ENCODE measurements at places on chromosomes 3 and 15.

DNA sequence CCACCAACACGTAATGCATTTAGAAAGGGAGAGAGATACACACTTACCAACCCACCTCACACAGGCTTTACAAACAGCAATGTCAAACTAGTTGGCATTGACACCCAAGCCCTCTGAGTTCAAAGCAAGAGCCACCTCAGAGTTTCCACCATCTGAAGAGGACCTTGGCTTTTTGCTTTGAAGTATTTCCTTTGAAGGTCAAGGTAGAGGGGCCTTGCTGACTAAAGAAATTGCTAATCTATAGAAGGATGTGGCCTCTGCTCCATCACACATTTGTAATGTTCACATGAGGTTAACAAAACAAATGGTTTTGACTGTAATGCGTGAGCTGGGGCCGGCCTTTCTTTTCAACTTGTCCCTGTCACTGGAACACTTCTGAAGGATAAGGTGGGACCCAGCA, 117.7 kb downstream of the POLR2M start:
- H3K4me3 ChIP-seq: no peak overlapping the region
- DNase-seq: no peak
- H3K36me3 ChIP-seq: no peaks in the 10 kb centered on the region
- H3K4me1 ChIP-seq: no peaks in the 10 kb centered on the region
- no peak overlapping the region for H3K27ac ChIP-seq

- H3K36me3 ChIP-seq: no peaks in the 10 kb centered on the region
- no peak for DNase-seq
- H3K4me1 ChIP-seq: no peaks in the 10 kb centered on the region
- no peak overlapping the region for H3K4me3 ChIP-seq
These were observed 23.4 kb upstream of the PPP4R2 start for GRCh38 chr3:72973031-72973723.

DNA sequence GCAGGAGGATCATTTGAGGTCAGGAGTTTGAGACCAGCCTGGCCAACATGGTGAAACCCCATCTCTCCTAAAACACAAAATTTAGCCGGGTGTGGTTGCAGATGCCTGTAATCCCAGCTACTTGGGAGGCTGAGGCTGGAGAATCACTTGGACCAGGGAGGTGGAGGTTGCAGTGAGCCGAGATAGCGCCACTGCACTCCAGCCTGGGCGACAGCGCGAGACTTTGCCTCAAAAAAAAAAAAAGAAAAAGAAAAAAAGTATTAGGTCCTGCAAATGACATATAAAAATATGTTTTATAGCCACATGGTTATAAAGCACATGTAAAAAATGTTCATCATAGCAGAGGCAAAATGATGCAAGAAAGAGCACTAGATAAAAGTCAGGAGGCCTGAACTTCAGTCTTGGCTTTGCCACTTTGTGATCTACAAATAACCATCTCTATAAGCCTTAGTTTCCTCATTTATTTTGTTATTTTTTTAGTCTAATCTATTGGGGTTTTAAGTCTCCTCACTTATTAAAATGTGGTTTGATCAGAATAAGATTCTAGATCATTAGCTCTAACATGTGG, 4.9 kb downstream of the SLC12A6 start:
- H3K4me1 ChIP-seq: peaks cover 32% of the 10 kb centered on the region
- no peak overlapping the region for H3K4me3 ChIP-seq
- no peak for DNase-seq
- H3K27me3 ChIP-seq: no peaks in the 10 kb centered on the region
- peaks cover 10% of the 10 kb centered on the region for H3K36me3 ChIP-seq
- H3K27ac ChIP-seq: no peak overlapping the region

DNA sequence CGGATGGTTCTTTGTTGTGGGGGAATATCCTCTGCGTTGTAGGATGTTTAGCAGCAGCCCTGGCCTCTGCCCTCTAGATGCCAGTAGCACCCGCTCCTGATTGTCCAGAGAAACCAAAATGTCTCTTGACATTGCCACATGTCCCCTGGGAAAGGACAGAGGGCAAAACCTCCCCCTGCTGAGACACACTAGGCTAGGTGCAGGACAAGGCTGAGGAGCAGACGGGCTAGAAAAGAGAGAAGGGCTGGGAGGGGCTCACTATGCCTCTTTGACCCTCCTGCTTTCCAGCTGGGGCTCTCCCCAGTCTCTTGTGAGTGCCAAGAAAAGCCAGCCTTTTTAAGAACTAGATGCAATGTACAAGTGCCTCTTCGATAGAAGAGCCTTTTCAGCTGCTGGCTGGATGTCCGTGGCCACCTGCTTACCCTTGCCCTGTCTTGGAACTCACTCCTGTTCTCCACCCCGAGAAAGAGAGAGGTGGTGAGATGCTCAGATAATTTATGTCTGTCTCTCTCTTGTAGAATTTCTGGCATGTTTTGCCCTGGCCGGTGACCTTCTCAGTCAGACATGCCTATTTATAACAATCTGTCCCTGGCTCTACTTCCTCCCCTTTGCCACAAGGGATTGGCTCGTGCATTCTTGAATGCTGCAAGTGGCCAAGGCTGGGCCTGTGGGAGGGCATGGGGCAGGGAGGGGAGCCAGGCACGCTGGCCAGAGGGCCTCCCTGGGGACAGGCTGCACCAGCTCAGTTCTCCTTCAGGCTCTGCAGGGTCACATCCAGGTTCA, 142.6 kb downstream of the RPLP1 start:
- H3K36me3 ChIP-seq: no peaks in the 10 kb centered on the region
- DNase-seq: peak; percentile 68
- peaks cover 28% of the 10 kb centered on the region for H3K4me1 ChIP-seq
- H3K27me3 ChIP-seq: no peaks in the 10 kb centered on the region
- H3K27ac ChIP-seq: peak overlapping the region; percentile 80

DNA sequence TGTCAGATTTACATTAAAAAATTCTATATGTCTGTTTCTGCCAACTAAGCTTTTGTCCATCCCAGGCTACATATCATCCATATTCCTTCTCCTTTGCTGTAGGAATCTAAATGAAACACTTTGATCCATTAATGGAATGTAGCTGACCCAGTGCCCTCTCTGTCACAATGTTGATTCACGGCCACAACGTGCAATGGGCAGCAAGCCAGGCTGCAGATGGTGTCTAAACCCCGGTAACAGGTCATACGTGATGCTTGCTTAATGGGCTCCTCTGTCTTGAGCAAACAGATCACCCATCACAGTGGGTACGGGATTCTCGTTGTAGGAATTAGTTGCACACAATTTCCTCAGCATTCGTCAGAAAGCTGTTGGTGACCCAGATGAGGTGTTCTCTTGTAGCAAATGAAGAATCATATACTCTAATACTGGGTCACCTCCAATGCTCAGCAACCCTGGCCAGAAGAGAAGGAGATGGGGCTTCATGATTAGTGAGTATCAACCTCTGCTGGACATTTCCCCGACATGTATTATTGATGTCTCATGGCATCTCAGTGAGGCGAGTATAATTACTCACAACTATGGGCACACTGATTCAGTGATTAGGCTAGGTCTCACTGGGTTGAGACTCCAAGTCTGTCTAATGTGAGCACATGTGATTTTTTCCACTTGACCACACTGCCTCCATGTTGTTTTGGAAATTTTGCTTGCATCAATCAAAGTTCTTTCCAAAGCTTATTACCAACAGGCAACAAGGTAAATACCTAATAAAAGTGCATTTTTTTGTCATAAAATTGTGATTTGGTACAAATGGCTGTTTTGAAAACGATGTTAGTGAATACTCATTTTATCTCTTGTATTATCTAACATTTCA, 12.9 kb upstream of the DCBLD2 start:
- H3K36me3 ChIP-seq: no peaks in the 10 kb centered on the region
- no peaks in the 10 kb centered on the region for H3K27me3 ChIP-seq
- DNase-seq: no peak
- H3K4me1 ChIP-seq: no peaks in the 10 kb centered on the region

GRCh38 chr15:72912121-72912520, 128.6 kb upstream of the ADPGK start:
- no peaks in the 10 kb centered on the region for H3K4me1 ChIP-seq
- H3K36me3 ChIP-seq: no peaks in the 10 kb centered on the region
- no peaks in the 10 kb centered on the region for H3K27me3 ChIP-seq
- no peak for DNase-seq
